AG10803 (cell line): ENCODE measurements at places on chromosomes 6 and 20.

GRCh38 chr6:15150207-15150606 lies 95.7 kb upstream of the JARID2 start:
- no peak for DNase-seq

DNA sequence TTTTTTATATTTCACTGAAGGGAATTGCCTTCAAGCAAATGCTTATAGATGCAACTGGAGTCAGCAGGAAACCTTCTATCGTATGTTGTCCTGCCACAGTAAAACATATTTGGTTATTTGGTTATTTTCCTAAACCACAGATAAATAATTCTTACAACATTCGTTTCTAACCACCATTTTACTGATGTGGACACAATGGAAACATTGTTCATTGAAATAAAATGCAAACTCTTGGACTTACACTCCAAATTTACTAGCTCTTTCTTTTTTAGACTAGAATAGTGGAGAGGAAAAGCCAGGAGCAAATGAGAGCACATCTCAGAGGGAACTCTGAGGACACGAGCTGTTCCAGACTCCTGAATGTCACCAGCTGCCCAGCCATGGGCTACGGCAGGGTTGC lies 114.8 kb downstream of the RPS12 start:
- DNase-seq = peak; percentile 29

- DNase-seq = no peak
Observed at GRCh38 chr6:168783720-168784119, 342.7 kb downstream of the SMOC2 start.

GRCh38 chr6:134875367-134875766 lies 74.5 kb downstream of the ALDH8A1 start:
- peak; percentile 51 for DNase-seq

GRCh38 chr6:15427331-15428070 lies 181.6 kb downstream of the JARID2 start:
- no peak for DNase-seq

- no peak for DNase-seq
Observed at GRCh38 chr20:62765021-62765420, 31.3 kb upstream of the MRGBP start.

- no peak for DNase-seq
Observed at GRCh38 chr20:17767624-17768023, 67.9 kb downstream of the BANF2 start.

DNA sequence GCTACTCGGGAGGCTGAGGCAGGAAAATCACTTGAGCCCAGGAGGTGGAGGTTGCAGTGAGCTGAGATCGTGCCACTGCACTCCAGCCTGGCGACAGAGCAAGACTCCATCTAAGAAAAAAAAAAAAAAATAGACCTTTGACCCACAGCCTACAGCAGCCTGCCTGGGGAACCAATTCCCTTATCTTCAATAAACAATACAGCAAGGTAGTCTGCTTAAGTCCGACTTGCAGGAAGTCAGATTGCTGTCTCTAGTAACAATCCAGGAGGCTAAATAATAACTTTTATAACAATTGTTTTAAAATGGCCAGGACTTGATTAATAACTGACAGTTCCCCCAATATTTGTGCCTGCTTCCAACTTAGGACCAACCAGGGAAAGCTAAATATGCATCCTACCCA lies 13.3 kb upstream of the HLA-DRA start:
- DNase-seq = no peak

GRCh38 chr6:39389484-39389767 lies 66.9 kb upstream of the KCNK16 start:
- DNase-seq = no peak

DNA sequence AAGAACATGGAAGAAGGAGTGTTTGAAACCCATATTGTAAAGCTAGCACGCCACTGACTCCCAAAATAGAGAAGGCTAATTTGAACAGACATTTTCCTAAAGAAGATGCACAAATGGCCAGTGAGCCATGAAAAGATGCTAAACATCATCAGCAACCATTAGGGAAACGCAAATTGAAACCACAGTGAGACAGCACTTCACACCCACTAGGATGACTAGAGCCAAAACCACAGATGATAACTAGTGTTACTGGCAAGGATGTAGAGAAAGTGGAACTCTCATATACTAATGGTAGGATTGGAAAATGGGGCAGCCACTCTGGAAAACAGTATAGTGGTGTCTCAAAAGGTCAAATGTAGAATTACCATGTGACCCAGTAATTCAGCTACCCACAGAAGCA lies 58.2 kb downstream of the BMP7 start:
- DNase-seq = no peak

DNA sequence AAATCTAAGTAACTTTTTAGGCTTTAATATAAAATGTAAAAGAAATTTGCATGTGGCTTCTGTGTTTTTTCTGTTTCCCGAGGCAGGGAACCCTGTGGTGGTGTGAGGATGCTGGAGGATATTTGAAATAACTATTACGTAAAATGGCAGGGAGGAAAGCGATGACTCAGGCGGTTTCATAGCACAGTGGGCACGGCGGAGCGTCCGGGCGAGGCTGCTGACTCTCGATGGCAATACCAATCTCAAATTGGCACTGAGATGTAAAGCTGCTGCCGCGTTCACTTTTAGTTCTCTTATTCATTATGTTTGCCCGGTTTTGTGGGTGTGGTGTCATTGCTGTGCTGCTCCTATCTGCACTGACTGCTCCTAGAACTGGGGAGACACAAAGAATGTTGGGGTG lies 254.3 kb downstream of the THBS2 start:
- DNase-seq = no peak

GRCh38 chr6:154140743-154141142 lies 101.7 kb downstream of the OPRM1 start:
- no peak for DNase-seq

DNA sequence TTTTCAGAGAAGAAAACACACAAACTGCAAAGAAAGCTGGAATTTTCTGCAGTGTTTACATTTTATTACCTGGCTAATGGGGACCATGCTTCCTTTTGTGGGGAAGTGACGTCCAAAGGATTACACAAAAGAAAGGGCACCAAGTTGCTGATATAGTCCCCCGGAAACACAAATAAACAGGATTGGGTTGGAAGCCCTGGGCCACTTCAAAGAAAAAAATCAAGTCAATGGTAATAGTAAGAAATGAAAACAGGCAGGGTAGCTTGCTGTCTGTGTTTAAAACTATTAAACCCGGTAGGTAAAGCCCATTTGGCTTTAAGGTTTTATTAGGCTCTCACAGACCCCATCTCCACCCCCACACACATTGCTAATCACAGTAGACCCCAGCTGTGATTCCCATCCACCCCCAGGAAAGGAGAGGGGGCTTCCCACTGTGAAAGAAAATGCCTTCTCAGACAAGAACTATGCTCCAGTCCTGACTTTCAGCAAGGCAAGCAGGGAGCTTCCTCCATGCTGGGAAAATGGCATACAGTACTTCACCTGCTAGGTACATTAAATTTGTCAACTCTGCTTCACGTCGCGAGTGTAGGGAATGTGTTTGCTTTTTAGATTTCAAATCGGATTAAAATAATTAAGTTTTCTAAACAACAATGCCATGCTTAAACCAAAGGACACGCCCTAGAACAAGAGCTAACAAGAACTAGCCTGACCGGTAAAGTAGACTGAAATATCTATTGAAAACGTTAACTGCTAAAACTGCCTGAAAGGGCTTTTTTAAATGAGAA lies 1.1 kb downstream of the PERP start:
- no peak for DNase-seq

DNA sequence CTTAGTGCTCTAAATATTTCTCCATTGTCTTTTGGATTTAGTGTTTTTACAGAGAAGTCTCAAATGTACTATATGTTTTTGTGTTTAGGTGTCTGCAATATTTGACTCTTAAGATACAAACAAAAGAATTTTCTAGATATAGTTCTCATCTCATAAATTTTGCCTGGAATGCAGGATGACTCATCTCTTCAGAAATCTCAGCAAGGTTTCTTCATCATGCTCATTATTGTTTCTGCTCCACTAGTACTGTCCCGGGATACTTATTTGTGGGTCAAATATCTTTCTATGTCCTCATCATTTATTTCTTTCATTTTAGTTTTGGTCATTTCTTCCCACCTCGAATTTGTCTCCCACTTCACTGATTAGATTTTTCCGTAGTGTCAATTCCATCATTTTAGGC lies 9.5 kb downstream of the AHI1 start:
- peak; percentile 78 for DNase-seq

GRCh38 chr6:167306401-167306998 lies 15.4 kb downstream of the UNC93A start:
- DNase-seq = no peak

DNA sequence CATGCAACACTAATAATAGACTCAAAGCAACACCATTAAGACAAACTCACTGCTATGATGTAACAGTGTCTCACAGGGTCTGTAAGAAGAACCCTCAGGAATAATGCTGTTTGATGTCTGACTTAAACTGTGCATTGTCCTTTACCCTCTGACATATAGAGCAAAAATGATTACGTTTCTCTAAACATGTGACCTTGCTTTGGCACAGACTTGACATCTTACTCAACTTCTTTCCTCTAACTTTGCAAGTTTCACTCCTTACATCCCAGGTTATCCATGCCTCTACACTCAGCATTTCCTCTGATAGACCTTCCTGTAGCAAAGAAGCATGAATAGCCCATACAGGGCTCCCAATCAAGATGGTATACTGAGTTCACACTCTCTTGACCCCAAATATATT lies 252.7 kb downstream of the UST start:
- DNase-seq = peak; percentile 42

DNA sequence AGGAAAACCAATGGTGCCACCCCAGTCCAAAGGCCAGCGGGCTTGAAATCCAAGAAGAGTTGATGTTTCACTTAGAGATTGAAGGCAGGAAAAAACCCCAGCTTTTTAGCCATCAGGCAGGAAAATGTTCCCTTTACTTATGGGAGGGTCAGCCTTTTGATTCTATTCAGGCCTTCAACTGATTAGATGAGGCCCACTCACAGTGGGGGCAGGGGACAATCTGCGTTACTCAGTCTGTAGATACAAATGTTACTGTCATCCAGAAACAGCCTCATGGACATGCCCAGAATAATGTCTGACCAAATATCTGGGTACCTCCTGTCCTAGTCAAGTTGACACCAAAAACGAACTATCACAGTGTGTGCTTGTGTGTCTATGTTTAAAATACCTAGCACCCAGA lies 121.2 kb upstream of the KCNQ5 start:
- no peak for DNase-seq

GRCh38 chr6:113495521-113495920 lies 361.6 kb upstream of the MARCKS start:
- DNase-seq = peak; percentile 55

GRCh38 chr6:133360194-133360593 lies 119.0 kb downstream of the EYA4 start:
- no peak for DNase-seq

GRCh38 chr6:14727494-14728395 lies 518.1 kb upstream of the JARID2 start:
- DNase-seq = no peak

GRCh38 chr6:140208286-140208685 lies 833.8 kb upstream of the CITED2 start:
- no peak for DNase-seq

DNA sequence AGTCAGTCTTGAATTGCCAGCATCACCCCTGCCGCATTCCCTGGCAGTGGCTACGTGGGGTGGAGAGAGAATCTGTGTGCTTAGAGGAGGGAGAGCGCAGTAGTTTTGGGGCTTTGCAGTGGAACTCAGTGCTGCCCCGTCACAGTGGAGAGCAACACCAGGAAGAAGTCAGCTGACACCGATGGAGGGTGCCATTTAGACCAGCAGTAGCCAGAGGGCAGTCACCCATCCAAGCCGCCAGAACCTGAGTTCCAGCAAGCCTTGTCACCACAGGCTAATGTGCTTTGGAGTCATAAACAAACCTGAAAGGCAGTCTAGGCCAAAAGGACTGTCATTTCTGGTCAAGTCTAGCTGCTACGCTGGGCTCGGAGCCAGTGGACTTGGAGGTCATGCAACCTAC lies 22.0 kb upstream of the PERP start:
- DNase-seq = no peak

DNA sequence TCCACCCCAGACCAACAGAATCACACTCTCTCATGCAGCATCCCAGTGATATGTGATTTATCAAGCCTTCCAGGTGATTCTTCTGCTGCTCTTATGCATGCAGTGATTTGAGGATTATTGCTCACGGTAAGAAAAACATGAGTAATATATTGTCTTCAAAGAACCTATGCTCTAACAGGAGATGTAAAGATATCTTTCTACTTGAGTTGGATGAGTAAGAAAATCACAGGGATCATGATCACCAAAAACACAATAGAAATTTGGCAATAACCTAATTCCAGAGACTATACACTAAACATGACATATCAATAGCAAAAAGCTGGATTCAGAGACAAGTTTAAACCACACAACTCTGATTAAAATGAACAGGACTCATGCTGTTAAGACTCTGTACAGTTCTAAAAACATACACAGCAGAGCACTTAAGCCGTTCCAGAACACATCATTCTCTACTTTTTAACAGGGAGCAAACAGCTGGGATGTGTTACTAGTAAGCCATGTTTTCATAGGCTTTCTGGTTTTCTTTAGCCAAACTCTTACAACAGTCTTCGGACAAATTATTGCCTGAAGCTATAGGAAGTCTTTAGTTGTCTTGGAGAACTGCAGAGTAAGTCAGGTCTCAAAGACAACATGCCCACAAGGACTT lies 568.6 kb downstream of the HAO1 start:
- DNase-seq = no peak

GRCh38 chr6:84926189-84927155 lies 162.1 kb upstream of the TBX18 start:
- DNase-seq = no peak

DNA sequence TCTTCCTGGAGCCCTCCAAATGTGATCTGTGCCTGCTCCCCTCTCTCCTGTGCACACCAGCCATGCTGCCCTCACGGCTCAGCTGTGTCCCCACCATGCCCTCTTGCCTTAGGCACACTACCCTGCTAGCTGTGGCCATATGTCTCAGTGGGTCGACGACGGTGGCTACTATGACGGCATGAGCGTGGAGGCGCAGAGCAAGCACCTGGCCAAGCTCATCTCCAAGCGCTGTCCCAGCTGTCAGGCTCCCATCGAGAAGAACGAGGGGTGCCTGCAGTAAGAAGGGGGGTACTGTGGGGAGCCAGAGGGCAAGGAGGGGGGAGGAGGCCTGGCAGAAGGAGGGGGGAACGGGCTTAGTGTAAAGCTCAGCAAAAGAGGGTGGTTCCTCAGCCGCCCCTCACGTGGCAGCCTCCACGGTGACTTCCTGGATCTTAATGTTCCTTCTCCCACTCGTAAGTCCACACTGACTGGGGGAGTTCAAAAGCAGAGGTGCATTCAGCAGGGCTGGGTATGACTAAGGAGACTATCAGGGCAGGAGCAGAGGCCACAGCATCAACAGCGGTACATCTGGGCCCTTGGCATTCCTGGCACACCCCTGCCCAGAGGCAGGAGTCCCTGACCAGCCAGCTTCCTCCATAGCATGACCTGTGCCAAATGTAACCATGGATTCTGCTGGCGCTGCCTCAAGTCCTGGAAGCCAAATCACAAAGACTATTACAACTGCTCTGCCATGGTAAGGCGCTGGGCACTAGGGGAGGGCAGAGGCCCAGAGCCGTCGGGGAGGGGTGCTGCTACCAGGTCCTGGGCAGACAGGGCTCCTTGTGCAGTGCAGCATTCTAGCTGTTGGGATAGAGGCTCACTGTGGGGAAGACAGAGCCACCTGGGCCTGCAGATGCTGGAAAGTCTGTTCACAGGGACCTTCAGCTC lies 8.0 kb downstream of the DNPH1 start:
- DNase-seq = peak; percentile 14

- peak; percentile 4 for DNase-seq
Observed at GRCh38 chr20:11553603-11554002, 364.1 kb upstream of the BTBD3 start.
